ENCODE measurements at places on chromosomes 13 and 19.

GRCh38 chr13:111604097-111604496, 283.7 kb downstream of the TEX29 start:
- DNase-seq, result no peak

- no peak for DNase-seq
Observed at GRCh38 chr13:112204346-112205327, 137.7 kb downstream of the SOX1 start.

DNA sequence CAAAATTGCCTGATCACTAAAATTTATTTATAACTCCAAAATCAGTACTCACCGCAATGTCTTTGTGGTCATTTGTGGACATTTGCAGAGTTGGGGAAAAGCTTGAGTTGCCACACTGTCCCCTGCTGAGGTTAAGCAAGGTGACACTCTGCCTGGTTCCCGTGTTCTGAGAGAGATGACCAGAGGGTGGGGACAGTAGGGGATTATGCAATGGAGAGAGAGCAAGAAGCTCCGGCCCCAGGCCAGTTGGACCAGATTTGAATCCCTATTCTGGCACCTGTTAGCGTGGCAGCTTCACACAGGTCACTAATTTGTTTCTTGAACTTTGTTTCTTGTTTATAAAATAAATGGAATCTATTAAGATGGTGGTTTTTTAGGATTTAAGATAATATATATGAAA, 17.8 kb downstream of the ERCC5 start:
- DNase-seq, result no peak

DNA sequence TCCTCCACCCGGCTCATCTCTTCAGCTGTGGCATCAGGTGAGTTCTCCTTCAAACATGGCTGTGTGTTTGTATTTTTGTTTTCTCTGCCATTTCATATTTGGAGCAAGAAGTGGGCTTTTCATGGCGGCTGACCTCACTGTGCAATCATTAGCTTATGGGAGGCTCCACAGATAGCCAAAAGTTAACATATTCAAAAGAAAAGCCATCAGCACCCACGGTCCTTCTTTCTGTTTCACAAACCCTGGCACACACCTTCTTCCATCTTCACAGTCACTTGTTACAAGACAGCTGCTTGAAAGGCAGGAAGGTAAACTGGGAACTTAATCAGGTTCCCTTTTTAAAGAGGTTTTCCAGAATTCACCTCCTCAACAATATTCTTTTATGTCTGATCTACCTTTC, 69.3 kb upstream of the ATP12A start:
- no peak for DNase-seq

DNA sequence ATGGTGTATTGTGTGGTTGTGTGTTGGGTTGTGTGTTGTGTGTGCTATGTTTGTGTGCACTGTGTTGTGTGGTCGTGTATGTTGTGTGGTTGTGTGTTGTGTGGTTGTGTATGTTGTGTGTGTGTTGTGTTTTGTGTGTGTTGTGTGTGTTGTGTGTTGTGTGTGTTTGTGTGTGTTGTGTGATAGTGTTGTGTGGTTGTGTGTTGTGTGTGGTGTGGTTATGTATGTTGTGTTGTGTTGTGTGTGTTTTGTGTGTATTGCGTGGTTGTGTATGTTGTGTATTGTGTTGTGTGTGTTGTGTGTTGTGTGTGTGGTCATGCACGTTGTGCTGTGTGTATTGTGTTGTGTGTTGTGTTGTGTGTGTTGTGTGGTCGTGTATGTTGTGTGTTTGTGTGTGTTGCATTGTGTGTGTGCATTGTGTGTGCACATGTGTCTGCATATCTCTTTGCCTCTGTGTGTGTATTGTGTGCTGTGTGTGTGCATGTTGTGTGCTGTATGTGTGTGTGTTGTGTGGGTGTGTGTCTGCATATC, 2.9 kb downstream of the C3 start:
- DNase-seq, result no peak

- DNase-seq, result no peak
Observed at GRCh38 chr13:36526897-36527296, 94.6 kb downstream of the CCNA1 start.

- no peak for DNase-seq
Observed at GRCh38 chr19:51440846-51441409, 17.3 kb downstream of the SIGLEC8 start.

DNA sequence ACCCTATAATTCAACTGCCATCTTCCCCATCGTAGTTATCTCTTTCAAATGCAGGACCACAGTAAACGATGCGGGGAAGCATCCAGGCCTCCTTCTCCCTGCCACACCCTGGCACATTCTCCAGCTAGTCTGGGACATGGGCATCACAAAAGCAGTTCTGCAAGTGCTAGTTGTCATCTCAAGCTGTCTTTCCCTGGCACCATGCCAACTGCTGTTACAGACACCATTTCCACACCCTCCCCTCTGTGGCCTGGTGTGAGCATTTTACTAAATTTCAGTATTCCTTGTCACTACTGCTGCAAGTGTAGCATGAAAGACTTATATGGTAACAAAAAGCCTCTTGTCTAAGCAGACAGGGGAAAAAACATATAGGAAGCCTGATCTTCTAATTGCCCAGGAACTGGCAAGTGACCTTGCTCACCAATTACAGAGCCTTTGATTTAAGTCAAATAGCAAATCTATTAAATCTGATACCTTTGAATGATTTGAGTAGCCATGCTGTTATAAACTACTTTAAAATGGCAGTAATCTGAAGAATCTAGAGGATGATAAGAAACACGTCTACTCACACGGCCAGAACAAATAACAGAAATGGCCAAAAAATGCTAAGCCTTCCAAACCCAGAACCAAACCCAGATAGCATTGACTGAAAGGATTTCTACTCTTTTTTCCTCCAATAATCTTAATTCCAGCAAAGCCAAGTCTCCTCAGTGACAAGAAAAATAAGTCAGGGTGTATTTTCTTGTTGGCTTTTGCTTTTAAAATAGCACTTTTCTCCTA, 179.0 kb downstream of the NUFIP1 start:
- no peak for DNase-seq

DNA sequence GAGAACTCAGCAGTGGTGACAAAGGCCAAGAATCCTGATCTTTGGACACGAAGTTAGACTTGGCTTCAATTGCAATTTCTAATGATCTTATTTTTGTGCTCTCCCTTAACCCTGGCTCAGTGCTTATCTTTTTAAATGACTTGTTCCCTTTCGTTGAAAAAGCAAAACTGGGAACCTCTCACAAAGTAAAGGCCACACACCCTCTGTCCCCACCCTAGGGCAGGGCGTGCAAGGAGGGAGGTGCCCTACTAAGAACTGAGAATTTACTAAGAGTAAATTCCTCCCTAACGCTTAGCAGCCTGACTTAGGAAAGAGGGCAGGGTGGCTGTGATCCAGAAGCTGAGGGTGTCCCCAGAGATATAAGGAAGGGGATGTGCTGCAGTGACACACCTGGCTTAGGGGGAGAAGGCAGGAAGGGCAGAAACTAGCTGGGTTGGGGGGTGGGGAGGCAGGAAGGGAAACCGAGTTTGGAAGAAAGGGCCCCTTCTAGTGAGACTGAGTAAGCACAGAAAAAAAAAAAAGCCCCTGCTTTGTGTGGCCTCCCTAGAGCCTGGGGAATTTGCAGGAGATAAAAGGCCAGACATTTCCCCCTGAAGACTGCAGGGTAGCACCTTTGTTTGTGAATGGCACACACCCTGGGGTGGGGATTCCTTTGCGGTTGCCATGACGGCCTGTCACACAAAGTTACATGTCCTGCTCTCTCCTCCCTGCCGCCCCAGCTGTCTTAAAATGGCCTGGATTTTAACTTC, 435.1 kb downstream of the EFNB2 start:
- no peak for DNase-seq

DNA sequence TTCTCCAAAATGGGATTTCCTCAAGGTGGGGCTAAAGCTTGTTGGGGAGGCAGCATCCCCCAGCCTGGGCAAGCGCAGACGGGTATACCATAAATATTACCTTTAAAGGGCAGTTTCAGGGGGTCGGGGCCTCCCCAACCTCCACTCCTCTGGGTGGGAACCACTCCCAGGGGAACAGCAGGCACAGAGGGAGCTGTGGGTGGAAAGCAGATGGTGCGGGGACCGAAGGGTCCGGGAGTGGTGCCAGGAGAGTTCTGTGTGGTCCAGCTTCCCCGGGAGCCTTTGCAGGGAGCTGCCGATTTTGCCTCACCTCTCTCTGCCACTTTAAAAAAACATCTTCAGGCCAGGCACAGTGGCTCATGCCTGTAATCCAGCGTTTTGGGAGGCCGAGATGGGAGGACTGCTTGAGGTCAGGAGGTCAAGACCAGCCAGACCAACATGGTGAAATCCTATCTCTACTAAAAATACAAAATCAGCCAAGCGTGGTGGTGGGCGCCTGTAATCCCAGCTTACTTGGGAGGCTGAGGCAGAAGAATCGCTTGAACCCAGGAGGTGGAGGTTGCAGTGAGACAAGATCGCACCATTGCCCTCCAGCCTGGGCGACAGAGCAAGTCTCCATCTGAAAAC, 5.5 kb downstream of the MAST3 start:
- no peak for DNase-seq

- no peak for DNase-seq
Observed at GRCh38 chr13:67833564-67833963, 603.4 kb upstream of the PCDH9 start.

DNA sequence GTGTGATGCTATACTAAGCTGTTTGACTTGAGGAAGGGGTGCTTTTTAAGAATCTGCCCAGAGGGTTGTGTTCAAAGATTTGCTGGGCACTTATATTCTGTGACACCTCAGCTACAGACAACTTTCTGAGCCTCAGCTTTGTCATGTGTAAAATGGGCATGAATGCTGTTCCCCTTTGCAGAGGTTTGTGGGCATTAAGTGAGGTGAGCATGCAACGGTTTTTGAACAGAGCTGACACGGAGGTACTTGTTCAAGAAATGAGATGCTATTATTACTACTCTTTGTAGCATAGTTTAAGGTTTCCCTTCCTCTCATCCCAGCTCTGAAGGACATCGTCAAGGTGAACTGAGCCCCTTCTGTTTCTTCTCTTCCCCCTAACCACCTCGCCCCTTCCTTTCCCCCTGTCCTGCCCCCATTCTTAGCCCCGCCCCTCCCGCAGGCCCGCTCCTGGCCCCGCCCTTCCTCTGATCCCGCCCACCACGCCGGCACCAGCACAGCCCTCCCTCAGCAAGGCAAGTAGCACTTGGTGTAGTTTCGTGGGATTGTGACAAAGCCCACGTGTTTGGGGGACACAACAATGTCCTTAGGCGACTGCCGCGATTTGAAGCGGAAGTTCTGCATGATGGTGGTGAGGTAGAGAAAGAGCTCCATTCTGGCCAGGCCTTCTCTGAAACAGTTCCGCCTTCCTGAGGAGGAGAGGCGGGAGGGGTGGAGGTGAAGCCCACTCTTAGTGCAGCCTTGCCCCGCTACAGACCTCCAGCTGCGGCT, 26.1 kb upstream of the CYP2A7 start:
- no peak for DNase-seq

DNA sequence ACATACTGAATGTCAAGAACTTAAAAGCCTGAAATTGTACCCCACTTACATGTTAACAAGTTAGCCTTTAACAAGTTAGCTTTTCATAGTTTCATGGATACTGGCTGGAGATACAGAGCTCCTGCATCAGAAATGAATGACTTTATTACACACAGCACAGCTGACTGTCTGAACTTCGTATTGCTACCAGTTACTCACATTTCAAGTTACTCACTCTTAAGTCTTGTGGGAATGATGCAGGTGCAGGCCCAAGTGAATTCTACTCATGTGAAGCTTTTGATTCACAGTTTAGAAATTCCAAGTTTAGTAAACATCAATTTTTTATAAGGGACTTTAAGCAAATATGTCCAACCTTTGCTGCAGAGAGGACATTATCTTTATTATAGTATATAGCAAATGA, 762.2 kb upstream of the PRR20A start:
- no peak for DNase-seq

GRCh38 chr19:10219678-10220077, 11.5 kb downstream of the S1PR2 start:
- DNase-seq, result no peak

GRCh38 chr13:98353750-98354149, 176.7 kb upstream of the RNF113B start:
- DNase-seq, result no peak

Measured in cortex of kidney (tissue), 1 donor.